ENCODE measurements at places on chromosomes 7 and 10.
A peak's percentile ranks its signal among the peaks of the same experiment; 100 is the strongest.

GRCh38 chr7:118794419-118794818, 569.9 kb downstream of the ANKRD7 start:
- H3K4me1 ChIP-seq: peaks cover 15% of the 10 kb centered on the region
- H3K4me3 ChIP-seq: no peak overlapping the region
- H3K36me3 ChIP-seq: no peaks in the 10 kb centered on the region

DNA sequence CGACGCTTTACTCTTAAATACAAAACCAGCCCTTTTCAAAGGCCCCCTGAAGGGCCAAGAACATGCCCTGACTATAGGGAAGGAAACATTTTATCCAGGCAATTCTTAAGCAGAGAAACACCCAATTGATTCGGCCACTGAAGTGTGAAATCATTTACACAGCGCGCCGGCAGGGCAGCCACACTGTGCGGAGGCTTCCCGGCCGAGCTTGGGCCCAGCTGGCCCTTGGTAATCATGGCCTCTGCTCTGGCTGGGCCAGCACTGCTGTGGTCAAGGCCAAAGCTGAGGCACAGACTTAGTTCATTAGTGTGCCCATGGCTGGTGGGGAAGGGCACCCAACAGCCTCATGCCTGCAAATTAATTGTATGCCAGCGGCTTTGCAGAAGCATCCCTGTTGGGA, 143.7 kb upstream of the HABP2 start:
- H3K27me3 ChIP-seq: peaks cover 13% of the 10 kb centered on the region
- H3K4me1 ChIP-seq: no peaks in the 10 kb centered on the region
- DNase-seq: no peak
- no peak overlapping the region for H3K4me3 ChIP-seq

DNA sequence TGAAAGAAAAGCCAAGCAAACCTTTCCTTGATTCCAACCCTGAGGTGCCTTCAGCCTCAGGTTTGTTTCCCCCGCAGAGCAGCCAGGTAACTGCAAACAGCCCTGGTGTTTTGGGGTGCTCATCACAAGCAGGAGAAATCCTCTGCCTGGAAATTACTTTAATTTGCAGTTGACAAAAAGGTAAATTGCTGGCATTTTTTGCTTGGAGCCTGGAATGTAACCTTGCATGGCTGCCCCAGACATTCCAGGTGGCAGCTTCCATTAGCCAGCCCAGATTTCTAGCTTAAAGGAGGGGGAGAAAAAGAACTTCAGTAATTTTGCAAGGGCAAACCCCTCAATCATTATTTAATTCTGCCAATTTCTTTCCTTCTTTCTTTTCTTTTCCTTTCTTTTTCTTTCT, 194.4 kb downstream of the MYOF start:
- DNase-seq: no peak
- no peaks in the 10 kb centered on the region for H3K36me3 ChIP-seq
- H3K4me1 ChIP-seq: peaks cover 34% of the 10 kb centered on the region
- H3K27me3 ChIP-seq: no peaks in the 10 kb centered on the region
- no peak overlapping the region for H3K4me3 ChIP-seq
- H3K27ac ChIP-seq: peak overlapping the region; percentile 64

DNA sequence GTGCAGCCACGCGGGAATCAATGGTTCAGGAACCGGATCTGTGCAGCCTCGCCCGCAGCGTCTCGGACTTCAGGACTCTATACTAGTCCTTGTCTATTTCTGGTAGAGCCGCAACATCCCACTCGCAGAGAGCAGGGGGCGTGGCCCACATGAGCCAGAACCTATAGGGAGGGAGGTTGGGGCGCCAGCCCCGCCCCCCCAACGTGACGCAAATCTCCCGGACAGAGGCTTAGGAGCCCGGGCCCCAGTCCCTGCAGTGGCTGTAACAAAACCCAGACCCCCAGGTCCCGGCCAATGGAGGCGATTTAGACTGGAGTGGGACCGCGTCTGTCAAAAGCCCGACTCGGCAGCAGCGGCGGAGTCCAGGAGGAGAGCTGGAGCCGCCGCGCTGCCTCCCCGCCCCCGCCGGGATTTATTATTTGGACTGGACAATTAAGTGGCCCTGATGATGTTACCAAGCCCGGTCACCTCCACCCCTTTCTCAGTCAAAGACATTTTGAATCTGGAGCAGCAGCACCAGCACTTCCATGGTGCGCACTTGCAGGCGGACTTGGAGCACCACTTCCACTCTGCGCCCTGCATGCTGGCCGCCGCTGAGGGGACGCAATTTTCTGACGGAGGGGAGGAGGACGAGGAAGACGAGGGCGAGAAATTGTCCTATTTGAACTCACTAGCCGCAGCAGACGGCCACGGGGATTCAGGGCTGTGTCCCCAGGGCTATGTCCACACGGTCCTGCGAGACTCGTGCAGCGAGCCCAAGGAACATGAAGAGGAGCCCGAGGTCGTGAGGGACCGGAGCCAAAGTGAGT, at the start of gene NKX2-3:
TSS of gene NKX2-3 (plus strand) at position 256 of the 809 bp plus-strand sequence. CDS start at position 446, 190 bp downstream.
- H3K4me1 ChIP-seq: peaks cover 30% of the 10 kb centered on the region
- peaks cover 7% of the 10 kb centered on the region for H3K36me3 ChIP-seq
- no peak within 1 kb of the TSS for H3K4me3 ChIP-seq
- DNase-seq: no peak

- DNase-seq: no peak
- H3K4me1 ChIP-seq: peaks cover 55% of the 10 kb centered on the region
- peaks cover 4% of the 10 kb centered on the region for H3K36me3 ChIP-seq
- H3K27me3 ChIP-seq: no peaks in the 10 kb centered on the region
Observed at GRCh38 chr7:25665374-25665773, 437.1 kb upstream of the NPVF start.

DNA sequence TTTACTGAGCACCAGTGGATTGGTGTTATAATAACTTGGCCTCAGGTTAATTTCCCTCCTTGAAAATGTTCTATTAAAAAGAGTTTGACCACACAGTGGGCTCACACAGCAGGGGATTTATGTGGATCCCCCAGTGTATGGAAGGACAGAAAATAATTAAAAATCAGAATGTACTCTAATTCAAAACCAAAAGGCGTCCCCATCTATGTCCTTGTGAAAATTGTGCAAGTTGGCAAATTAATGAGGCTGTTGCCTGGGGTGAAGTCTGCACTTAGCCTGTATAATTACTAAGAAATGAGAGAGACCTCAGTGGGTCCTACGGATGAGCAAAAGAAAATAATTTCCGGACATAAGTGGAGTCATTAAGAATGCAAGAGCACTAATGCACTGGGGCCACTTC, 31.1 kb downstream of the PIK3CG start:
- H3K27ac ChIP-seq: no peak overlapping the region
- DNase-seq: no peak
- H3K27me3 ChIP-seq: peaks cover 14% of the 10 kb centered on the region
- H3K4me3 ChIP-seq: no peak overlapping the region
- H3K36me3 ChIP-seq: no peaks in the 10 kb centered on the region
- H3K4me1 ChIP-seq: no peaks in the 10 kb centered on the region

- no peaks in the 10 kb centered on the region for H3K4me1 ChIP-seq
- no peak for DNase-seq
- no peak overlapping the region for H3K27ac ChIP-seq
Observed at GRCh38 chr10:129441372-129442009, 25.6 kb upstream of the MGMT start.

- H3K27me3 ChIP-seq: no peaks in the 10 kb centered on the region
- no peak overlapping the region for H3K27ac ChIP-seq
- peaks cover 12% of the 10 kb centered on the region for H3K4me1 ChIP-seq
- DNase-seq: no peak
Observed at GRCh38 chr7:22128528-22128920, 182.8 kb upstream of the CDCA7L start.

- H3K4me1 ChIP-seq: peaks cover 42% of the 10 kb centered on the region
- no peaks in the 10 kb centered on the region for H3K36me3 ChIP-seq
- H3K27me3 ChIP-seq: peaks cover 3% of the 10 kb centered on the region
- H3K4me3 ChIP-seq: no peak overlapping the region
Observed at GRCh38 chr7:24975644-24976260, 4.2 kb downstream of the OSBPL3 start.

- H3K27ac ChIP-seq: no peak overlapping the region
- no peak for DNase-seq
- H3K27me3 ChIP-seq: peaks cover 15% of the 10 kb centered on the region
- H3K4me1 ChIP-seq: no peaks in the 10 kb centered on the region
Observed at GRCh38 chr10:98608411-98608810, 161.7 kb upstream of the HPS1 start.

GRCh38 chr10:119078422-119079179, 2.0 kb downstream of the EIF3A start:
- H3K27ac ChIP-seq: peak overlapping the region; percentile 99
- H3K36me3 ChIP-seq: no peaks in the 10 kb centered on the region
- no peaks in the 10 kb centered on the region for H3K27me3 ChIP-seq
- no peak for DNase-seq
- H3K4me3 ChIP-seq: peak overlapping the region; percentile 98
- H3K4me1 ChIP-seq: peaks cover 48% of the 10 kb centered on the region

DNA sequence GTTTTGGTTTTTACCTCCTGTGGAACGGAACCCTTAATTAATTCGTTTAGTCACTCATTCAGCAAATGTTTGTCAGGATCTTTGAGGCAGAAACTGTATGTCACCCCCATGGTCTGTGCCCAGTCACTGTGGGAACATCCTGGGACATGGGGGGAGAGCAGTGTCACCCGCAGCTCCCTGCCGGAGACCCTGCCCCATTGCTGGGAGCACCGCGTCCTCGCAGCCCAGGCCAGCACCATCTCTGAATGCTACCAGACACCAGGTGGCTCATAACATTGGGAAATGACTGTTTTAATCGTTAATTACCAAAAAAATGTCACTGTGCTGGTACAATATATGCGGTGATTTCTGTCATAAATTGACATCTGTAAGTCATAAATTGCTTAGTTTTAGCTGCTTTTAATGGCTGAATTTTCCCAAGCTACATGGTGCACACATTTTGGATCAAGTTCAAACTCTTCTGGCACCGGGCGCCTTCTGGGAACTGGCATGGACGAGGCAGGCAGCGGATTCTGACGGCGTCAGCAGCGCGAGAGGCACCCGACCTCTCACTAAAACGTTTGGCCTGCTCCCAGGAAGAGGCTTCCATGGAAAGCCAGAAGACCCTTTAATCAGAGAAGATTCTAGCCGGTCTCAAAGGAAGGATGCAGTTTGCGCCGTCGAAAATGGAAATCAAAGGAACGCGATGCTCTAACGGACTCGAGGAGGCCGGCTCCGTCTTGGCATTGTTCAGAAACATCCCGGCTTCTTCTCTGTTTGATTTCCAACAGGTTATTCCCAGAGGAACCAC, 184.2 kb downstream of the ADARB2 start:
- peaks cover 7% of the 10 kb centered on the region for H3K27me3 ChIP-seq
- no peak for DNase-seq
- H3K4me1 ChIP-seq: no peaks in the 10 kb centered on the region

DNA sequence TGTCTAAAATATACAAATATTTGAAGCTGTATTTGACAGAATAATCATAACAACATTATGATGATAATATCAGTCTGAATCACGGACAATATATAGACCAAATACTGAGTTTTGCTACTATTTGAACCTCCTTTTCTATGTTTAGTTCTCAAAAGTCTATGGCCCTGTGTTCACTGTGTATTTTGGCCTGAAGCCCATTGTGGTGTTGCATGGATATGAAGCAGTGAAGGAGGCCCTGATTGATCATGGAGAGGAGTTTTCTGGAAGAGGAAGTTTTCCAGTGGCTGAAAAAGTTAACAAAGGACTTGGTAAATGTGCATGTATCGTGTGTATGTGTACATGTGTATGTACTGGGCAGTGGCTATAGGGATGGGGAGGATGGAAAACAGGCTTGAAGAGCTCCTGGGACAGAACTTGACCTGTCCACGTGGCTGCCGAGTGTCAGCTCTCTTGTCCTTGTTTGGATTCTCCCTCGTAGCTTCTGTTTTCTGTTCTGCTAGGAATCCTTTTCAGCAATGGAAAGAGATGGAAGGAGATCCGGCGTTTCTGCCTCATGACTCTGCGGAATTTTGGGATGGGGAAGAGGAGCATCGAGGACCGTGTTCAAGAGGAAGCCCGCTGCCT, 4.2 kb downstream of the CYP2C18 start:
- H3K4me1 ChIP-seq: no peaks in the 10 kb centered on the region
- H3K4me3 ChIP-seq: no peak overlapping the region
- peaks cover 3% of the 10 kb centered on the region for H3K27me3 ChIP-seq
- H3K36me3 ChIP-seq: peaks cover 4% of the 10 kb centered on the region
- H3K27ac ChIP-seq: no peak overlapping the region

DNA sequence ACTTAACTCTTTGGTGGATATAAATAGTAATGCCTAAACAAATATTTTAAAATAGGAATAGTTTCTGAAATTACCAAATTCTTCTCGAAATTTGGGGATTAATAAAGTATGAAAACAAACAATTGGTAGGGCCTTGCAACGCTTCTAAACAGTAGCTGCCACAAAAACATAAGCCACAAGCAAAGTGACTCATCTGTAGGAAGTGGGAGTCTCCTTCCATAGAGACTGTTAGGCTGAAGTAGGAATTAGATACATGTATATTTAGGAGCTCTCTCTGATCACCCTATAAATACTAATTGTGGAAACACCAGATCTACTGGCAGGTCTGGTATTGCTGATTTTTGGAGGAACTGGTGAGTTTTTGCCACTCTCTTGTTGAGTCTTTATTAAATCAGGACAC, 5.7 kb upstream of the LMOD2 start:
- no peak overlapping the region for H3K27ac ChIP-seq
- H3K4me1 ChIP-seq: no peaks in the 10 kb centered on the region
- H3K4me3 ChIP-seq: no peak overlapping the region
- no peaks in the 10 kb centered on the region for H3K36me3 ChIP-seq

Measured in chondrocyte (in vitro differentiated cells).